ENCODE measurements at places on chromosomes 3 and 15. TPM values are rescaled to one million over a fixed set of nuclear protein-coding genes. Genes with fewer than 3 reads are reported as not detected.
A peak's percentile ranks its signal among the peaks of the same experiment; 100 is the strongest.

The GRIP2 gene
- 3.7 TPM for total RNA-seq

The TRPM1 gene
- total RNA-seq = not detected

The GPR171 gene
- total RNA-seq = 0.83 TPM

The MYO1E gene
- total RNA-seq = 193 TPM

The ACAP2 gene
- total RNA-seq = 46.8 TPM

The ZNF106 gene
- total RNA-seq = 70.1 TPM

The PSTPIP1 gene
- total RNA-seq = 18.1 TPM

DNA sequence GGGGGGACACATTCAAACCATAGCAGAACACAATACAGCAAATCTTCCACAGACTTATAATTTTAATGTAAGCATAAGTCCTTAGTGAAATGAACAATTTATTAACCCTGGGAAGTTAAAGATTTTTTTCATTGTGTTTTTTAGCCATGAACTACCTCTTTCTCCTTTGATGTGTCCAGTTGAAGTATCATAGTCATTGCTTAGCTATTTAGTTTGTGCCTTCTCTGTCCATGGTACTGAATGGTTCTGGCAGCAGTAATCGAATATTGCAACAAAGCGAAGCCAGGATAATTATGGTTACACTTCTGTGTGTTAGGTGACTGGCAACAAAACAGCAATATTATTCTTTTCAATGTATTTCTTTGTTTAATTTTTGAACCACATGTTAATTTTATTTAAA is 403.0 kb upstream of the ONECUT1 start:
- no peak for DNase-seq

DNA sequence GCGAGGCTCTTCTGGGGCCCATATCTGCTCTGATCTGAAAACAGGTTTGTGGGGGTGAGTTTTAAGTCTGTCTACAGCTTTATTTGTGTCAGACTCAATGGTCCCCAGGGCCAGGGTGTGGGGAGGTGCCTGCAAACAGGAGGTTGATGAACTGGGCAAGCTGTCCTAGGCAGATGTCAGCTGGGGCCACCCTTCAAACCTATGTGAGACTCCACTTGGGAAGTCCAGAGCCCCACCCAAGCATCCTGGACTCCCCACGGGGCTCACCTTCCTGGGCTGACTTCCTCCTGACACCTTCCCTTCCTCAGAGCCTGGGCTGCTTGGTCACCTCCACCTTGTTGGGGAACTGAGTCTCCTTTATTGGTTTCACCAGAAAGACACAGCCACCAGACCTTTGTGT is 8.6 kb upstream of the LYSMD4 start:
- DNase-seq = peak; percentile 45

DNA sequence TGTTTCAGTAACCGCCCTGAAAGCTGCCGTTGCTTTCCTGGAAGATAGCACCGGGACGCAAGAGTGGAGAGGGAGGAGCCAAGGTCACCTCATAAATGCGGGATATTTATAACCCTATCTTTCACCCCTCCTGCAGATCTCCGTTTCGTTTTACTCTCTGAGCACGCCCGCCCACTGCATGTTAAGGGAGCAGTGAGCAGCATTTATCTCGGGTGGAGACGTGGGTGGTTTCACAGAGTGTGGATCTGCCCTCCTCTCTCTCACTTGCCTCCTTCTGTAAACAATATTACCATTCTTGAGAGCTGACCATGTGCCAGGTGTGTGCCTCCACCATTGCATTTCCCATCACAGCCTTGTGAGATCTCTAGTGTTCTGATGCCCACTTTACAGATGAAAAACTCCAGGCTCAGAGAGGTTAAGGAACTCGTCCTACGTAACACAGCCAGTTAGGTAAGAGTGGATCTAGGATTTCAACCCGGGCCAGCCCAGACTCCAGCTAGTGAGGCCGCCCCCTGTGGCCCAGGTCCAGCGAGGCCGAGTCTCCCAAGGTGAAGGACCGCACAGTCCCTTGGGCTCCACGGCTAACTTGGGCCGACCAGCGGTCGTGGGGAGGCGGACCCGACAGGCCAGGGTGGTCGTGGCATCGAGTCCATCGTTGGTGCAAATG is 16.9 kb upstream of the SEMA4B start:
- DNase-seq = peak; percentile 89

- DNase-seq = no peak
These were observed 48.3 kb upstream of the TRIM42 start for GRCh38 chr3:140629357-140630137.

- no peak for DNase-seq
These were observed 40.1 kb upstream of the IQCF6 start for GRCh38 chr3:51819151-51819550.

DNA sequence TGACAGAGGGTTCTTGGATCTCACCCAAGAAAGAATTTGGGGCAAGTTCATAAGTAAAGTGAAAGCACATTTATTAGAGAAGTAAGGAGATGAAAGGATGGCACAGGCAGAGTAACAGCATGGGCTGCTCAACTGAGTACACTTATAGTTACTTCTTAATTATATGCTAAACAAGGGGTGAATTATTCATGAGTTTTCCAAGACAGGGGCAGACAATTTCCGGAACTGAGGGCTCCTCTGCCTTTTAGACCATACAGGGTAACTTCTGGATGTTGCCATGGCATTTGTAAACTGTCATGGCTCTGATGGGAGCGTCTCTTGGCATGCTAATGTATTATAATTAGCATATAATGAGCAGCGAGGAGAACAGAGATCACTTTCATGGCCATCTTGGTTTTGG is 221.2 kb upstream of the STT3B start:
- DNase-seq = no peak

DNA sequence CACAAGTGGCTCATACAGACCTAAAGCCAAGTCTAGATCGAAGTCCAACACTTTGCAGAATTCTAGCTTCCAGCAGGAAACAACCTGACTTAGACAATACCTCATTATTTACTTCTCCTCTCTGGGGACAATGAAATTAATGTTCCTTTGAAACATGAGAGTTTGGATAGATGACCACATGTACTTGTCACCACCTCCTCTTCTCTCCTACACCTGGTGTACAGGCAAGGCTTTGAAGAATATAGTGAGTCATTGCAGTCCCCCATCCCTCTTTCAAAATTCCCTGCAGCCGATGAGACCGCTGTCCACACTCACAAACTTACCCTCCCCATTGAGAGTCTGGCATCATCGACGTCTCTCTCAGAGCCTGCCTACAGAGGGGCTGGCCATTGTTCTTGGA is 189.0 kb upstream of the HES1 start:
- no peak for DNase-seq

DNA sequence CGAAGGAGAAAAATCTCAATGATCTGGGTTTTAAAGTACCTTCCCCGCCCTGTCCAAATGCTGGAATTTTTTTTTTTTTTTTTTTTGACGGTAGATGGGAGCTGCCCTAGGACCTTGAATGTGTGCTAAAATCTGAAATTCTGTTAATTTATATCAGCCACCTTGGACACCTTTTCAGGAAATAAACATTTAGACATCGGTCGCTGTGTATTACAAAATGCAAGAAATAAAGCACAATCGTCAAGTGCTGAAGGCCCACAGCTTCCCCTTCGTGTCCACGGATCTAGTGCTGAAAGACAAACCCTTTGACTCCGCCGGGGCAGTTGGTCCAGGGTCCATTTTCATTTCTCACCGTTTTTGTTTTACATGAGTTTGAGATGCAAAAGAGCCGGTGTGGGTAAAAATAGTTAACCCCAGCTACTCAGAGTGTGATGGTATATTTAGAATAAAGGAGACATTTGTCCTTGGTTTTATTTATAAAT is 90.2 kb upstream of the CHD2 start:
- DNase-seq = no peak

DNA sequence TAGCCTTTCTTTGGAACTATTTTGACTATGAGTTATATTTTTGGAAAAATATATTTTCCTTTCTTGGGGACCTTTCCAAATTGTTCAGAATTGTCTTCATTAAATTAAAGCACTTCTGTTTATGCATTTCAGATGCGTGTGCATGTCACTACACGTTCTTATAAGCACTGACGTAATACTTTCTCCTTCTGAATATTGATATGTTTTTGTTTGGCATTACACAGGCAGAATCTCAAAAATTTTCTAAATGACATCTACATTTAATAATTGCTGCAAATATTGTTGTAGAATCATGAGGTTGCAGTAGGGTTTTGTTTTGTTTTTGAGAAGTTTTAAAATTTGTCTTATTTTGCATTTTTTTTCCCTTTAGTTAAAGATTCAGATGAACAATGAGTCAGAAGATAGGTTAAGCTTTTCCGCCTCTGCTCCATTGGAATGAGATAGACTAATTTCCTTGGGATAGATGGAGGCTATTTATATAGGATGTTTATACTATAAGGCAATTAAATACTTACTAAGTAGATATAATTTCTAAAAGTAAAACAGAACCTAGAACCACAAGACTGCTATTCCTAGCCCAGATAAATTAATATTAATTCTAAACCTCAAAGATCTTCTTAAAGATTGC is 110.8 kb downstream of the MBNL1 start:
- DNase-seq = no peak

DNA sequence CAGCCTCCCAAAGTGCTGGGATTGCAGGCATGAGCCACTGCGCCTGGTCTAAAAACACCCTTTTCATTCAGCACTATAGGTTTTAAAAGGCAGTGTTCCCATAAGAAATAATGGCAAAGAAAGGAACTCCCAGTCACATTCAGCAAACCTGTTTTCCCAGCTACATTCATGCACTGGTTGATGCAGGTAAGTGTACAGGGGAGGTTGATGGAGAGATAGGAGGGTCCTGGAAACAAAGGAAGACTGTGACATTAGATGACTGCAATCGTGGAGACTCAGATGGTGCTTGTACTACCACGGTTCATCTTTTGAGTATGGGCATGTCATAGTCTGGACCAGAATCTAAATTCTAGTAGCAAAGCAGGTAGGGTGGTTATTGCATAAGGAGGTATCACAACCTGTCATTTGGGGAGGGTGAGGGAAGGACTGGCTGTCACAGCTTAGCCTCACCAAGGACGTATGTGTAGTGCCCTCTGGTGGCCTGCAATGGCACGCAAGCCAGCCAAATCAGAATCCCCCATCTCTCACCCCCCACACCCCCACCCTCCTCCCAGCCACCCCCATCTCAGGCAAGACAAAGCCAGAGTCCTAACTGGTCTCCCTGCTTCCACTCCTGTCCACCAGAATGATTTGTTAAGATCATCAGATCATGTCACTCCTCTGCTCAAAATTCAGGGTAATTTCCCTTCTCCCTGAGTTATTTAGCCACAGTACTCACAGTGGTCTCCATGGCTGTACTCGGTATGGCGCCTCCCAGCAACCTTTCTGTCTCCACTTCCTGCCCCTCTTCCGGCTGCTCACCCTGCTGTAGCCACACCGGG is 28.8 kb upstream of the UBL7 start:
- no peak for DNase-seq

DNA sequence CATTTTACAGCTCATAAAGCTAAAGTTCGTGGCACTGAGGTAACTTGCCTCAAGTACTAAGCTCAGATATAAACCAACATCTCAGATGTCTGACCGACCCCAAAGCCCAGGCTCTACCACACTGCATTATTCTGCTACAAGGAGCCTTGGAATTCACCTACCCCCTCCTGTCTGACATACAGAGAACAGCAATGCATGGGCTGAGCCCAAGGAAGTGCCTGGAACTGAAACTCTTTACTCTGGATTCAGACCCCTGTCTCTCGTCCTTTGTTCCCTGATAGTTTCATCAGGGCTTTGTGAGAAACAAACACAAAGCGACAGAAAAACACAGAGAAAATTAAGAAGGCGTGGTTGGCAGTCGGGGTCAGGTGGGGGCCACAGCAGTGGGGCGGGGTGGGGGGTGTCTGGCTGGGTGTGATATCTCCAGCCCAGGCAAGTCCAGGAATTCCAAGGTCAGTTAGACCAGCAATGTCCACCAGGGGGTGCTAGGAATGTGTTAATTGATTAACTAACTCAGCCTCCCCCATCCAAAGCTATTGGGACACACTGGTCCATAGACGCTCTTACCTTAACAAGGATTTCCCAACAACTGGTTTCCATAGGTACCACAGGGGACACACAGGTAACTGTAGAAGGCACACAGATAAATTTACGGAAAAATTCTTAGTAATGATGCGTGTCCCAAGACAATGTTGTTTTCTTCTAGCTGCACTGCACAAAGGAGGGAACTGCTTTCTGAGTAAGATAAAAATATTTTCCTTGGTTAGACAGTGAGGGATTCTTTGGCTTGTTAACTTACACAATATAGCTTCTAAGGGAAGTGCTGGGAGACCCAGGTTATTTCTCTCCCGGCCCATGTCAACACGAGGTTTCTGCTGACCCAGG is 18.8 kb upstream of the SSUH2 start:
- DNase-seq = no peak

DNA sequence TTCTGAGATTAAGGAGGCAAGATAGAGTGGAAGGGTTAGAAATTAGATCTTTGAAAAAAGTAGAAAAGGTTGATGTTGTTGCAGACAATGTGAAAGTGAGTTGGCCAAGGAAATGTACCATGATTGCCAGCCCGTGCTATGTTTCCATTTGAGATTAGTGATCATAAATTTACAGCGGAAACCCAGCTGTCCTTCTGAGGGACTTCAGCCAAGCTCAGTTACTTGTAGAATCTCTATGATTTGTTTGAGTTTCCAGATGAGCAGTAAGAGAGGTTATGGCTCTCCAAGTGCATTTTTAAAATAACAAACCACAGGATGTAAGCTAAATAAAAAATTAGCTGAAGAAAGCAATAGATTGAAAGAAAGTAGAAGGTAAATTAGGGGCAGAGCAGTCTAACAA is 54.2 kb upstream of the RBMS3 start:
- DNase-seq = no peak

DNA sequence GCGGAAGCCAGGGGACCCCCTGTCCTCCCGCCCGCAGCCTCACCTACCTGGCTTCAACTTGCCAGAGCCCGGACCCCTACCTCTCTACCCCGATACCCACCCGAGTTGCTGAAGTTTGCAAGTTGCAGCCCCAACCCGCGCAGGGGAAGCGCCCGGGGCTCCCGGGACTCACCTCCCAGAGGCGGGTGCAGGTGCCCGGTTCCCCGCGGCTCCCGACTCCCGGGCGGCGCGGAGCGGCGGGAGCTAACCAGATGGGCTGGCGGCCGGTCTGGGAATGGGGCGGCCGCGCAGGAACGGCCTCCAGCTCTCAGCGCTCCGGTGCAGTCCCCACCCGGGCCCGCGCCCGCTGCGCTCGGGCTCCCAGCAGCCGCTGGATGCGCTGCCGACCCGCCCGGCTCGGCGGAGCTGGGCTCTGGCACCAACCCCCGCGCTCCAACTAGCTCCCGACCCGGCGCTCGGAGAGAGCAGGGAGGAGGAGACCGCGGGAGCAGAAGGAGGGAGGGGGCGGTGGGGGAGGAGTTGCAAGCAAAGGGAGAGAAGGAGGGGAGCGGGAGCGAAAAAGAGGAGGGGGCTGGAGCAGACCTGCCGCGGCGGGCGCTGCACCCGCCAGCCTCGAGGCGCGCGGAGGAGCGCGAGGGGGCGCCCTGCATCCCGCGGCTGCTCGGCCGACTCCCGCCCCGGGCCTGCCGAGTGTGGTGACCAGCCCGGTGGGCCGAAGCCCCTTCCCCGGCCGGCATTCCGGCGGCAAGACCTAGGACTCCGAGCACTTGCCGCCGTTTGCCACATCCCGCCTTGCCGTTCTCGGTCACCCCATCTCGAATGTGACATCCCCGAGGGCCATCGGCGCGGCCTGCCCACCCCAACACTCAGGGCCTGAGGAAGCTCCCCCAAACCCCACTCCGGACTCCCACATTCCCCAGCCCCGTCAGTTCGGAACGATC is at the start of gene SEMA5B:
Gene SEMA5B (minus strand): TSS at position 472 of the 941 bp plus-strand sequence. CDS start 66,500 bp downstream, outside the sequence.
- peak; percentile 81 for DNase-seq
